Activated T-cell treated with anti-CD3 and anti-CD28 coated beads, Interleukin-2, amount 50 U/mL, for 72 hours (primary cell): ENCODE measurements at places on chromosomes 1 and 21. TPM values are rescaled to one million over a fixed set of nuclear protein-coding genes. Genes with fewer than 3 reads are reported as not detected.

DNA sequence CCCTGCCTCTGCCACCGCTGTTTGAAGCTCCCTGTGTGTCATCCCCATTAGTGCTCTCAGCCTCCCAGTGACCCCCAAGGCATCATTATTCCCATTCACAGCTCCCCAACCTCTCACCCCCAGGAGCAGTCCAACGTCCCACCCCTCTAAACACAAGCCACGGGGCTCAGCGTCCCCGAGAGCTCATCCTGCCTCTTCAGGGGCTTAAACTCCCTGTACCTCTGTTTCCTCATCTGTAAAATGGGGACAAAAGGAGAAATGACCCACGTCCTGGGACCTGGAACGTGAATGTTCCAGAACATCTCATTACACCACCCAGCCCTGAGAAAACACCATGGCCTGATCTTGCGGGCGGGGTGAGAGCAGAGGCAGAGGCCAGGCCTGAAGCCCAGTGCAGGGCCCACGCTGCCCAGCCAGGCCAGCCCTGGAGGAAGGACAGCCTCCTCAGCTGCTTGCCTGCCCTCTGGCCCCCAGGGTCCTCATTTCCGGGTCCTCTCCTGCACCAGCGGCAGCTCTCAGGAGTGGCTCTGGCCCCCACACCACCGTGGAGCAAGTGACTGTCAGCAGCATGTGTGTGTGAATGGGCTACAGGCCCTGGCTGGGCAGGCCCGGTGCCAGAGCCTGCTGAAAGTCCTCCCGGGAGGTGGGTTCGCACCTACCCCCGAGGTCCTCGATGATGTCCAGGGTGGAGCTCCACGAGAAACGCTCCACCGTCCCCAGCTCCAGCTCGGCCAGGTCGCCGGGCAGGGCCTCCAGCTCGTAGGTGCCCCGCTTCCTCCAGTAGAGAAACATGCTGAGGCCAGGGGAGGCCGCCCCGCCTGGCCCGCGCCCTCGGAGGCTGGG lies 14.1 kb upstream of the PLEKHG5 start:
- no peaks in the 10 kb centered on the region for H3K36me3 ChIP-seq
- no peak overlapping the region for H3K4me3 ChIP-seq
- no peak for DNase-seq
- no peaks in the 10 kb centered on the region for H3K4me1 ChIP-seq

DNA sequence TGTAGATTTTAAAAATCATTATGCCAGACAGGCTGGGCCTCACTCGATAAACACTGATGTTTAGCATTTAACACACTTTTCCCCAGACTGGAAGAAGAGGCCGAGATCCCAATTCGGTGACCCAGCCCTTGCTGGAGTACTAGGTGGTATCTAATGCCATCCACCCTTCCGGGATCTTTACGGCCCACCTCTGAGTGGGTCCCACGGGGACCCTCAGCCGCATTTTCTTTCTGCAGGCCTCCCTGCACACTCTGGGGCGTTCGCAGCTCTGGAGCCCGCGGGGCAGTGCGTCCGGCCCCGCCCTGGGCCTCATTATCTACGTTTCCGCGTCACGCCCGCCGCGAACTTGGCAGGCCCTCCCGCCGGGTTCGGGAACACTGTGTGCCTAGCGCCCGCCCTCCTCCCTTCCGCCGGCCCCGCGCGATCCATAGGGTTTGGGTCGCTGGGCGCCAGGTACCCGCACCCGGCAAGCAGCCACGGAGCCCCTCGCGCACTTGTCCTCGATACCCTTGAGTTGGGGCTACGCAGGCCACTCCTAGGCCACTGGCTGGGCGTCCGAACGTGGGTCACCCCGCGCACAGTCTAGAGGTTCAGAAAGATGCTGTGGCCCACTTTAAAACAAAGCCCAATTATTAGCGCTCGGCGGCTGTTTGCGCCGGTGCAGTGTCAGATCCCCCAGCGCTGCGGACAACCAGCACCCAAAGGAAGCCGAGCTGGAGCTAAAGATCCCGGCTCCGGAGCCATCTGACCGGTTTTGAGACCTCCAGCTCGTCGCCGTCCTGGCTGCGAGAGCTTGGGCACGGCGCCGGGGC lies 950 bp upstream of the EVA1C start:
- no peaks in the 10 kb centered on the region for H3K27me3 ChIP-seq
- peaks cover 2% of the 10 kb centered on the region for H3K36me3 ChIP-seq
- H3K4me1 ChIP-seq: peaks cover 42% of the 10 kb centered on the region
- H3K4me3 ChIP-seq: peak overlapping the region; percentile 97
- peak; percentile 68 for DNase-seq
- H3K27ac ChIP-seq: peak overlapping the region; percentile 90

- no peaks in the 10 kb centered on the region for H3K27me3 ChIP-seq
- no peak overlapping the region for H3K27ac ChIP-seq
- DNase-seq: no peak
- no peaks in the 10 kb centered on the region for H3K4me1 ChIP-seq
- no peaks in the 10 kb centered on the region for H3K36me3 ChIP-seq
These were observed 315.3 kb downstream of the OMA1 start for GRCh38 chr1:58231204-58231603.

DNA sequence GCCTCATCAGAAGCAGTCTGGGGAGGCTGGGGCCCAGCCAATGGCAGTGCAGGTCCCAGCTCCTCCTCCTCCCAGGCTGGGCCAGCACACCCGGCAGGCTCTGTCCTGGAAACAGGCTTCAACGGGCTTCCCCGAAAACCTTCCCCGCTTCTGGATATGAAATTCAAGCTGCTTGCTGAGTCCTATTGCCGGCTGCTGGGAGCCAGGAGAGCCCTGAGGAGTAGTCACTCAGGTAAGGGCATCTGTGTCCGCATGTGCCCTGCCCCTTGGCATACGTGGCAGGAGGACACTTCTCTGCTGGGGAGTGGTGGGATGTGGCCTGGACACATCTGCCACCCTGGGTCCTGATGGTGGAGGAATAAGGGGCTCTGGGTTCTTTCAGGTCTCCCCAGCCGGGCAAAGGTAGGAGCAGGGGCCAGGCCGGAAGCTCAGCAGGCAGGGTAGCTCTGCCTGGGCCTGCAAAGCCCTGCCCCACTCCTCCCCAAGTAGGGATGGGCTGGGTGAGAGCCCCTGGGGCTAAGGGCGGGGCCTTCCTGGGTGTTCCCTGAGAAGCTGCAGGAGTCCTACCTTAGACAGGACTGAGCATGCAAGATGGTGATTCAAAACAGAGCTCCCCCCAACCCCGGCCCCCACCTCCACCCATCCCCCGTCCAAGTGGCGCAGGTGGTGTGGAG lies at the start of gene GJB5:
GJB5 (plus strand) TSS at position 84 of the 674 bp plus-strand sequence. CDS start 2,284 bp downstream, outside the sequence.
- no peaks in the 10 kb centered on the region for H3K27me3 ChIP-seq
- H3K4me1 ChIP-seq: no peaks in the 10 kb centered on the region
- no peak within 1 kb of the TSS for H3K27ac ChIP-seq
- DNase-seq: no peak
- no peak within 1 kb of the TSS for H3K4me3 ChIP-seq

GRCh38 chr1:229452956-229453801 lies 19.3 kb upstream of the ACTA1 start:
- no peak overlapping the region for H3K4me3 ChIP-seq
- H3K27me3 ChIP-seq: no peaks in the 10 kb centered on the region
- H3K36me3 ChIP-seq: peaks cover 19% of the 10 kb centered on the region

- H3K4me3 ChIP-seq: no peak overlapping the region
- H3K36me3 ChIP-seq: no peaks in the 10 kb centered on the region
- no peak overlapping the region for H3K27ac ChIP-seq
- no peak for DNase-seq
- H3K27me3 ChIP-seq: peaks cover 14% of the 10 kb centered on the region
- no peaks in the 10 kb centered on the region for H3K4me1 ChIP-seq
These were observed 3.4 kb downstream of the FAM43B start for GRCh38 chr1:20555758-20556120.

- no peak overlapping the region for H3K27ac ChIP-seq
- DNase-seq: no peak
- peaks cover 17% of the 10 kb centered on the region for H3K27me3 ChIP-seq
- H3K36me3 ChIP-seq: no peaks in the 10 kb centered on the region
- no peaks in the 10 kb centered on the region for H3K4me1 ChIP-seq
These were observed 7.3 kb upstream of the DHCR24 start for GRCh38 chr1:54894271-54894670.

DNA sequence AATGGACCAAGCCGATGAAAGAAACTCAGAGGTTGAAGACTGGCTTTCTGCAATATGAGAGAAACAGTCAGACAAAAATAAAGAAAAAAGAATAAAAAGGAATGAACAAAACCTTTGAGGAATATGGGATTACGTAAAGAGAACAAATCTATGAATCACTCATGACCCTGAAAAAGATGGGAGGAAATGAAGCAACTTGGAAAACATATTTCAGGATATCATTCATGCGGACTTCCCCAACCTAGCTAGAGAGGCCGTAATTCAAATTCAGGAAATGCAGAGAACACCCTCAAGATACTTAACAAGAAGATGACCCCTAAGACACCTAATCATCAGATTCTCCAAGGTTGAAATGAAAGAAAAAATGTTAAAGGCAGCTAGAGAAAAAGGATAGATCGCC lies 705.3 kb upstream of the CHRM3 start:
- no peaks in the 10 kb centered on the region for H3K36me3 ChIP-seq
- H3K4me1 ChIP-seq: no peaks in the 10 kb centered on the region
- no peak for DNase-seq
- no peaks in the 10 kb centered on the region for H3K27me3 ChIP-seq
- no peak overlapping the region for H3K27ac ChIP-seq

- peaks cover 11% of the 10 kb centered on the region for H3K4me1 ChIP-seq
- no peak overlapping the region for H3K27ac ChIP-seq
These were observed 2.7 kb downstream of the FAM163A start for GRCh38 chr1:179745743-179746142.

- no peaks in the 10 kb centered on the region for H3K27me3 ChIP-seq
- no peak for DNase-seq
- no peak overlapping the region for H3K27ac ChIP-seq
- no peak overlapping the region for H3K4me3 ChIP-seq
These were observed 46.7 kb downstream of the GALNT2 start for GRCh38 chr1:230113593-230114236.

DNA sequence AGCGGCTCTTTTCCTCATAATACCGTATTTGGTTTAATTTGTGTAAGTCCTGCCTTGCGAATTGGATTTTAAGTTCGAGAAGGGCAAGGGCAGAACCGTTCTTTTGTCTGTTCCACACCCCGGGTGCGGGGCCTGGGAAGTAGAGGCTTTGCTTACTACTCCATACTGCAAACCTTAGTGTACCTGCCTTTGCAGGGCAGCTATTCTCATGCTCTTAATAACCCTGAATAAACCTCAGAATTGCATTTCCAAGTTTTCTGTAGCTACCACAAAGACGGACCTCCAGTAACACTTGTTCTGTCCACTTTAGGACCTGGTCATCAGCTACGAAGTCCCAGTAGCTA lies 657 bp upstream of the HNRNPU start:
- no peaks in the 10 kb centered on the region for H3K27me3 ChIP-seq
- H3K4me3 ChIP-seq: peak overlapping the region; percentile 98
- peaks cover 48% of the 10 kb centered on the region for H3K4me1 ChIP-seq

DNA sequence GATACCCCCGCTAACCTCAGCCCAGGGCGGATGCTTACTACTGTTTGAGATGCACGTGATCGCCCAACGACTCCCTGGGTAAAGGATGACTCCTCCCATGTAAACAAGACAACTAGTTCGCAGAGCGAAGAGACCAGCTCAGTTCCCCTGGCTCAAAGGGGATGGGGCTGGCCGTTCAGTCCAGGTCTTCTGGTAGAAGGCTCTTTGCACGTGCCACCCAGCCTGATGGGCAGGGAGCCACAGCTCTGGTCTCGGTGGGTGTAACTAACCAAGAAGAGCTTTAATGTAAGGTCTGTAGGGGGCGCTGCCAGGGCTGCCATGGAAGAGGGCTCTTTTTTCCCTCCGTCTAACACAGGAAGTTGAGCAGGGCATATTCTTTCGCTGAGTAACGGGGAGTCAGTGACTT lies 49.4 kb upstream of the PARP1 start:
- no peaks in the 10 kb centered on the region for H3K36me3 ChIP-seq
- H3K27ac ChIP-seq: no peak overlapping the region
- H3K27me3 ChIP-seq: no peaks in the 10 kb centered on the region

GRCh38 chr1:110309767-110310166 lies 29.4 kb upstream of the RBM15 start:
- H3K27me3 ChIP-seq: no peaks in the 10 kb centered on the region
- H3K4me3 ChIP-seq: no peak overlapping the region
- H3K27ac ChIP-seq: no peak overlapping the region
- DNase-seq: no peak
- H3K36me3 ChIP-seq: no peaks in the 10 kb centered on the region

DNA sequence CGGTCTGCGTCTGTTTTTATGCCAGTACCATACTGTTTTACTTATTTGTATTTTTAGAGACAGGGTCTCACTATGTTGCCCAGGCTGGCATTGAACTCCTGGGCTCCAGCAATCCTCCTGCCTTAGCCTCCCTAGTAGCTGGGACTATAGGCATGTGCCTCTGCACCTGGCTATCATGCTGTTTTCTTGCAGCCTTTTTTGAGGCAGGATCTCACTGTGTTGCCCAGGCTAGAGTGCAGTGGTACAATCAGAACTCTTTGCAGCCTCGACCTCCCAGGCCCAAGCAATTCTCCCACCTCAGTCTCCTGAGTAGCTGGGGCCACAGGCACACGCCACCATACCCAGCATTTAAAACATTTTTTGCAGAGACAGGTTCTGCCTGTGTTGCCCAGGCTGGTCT lies 5.3 kb upstream of the LRRC39 start:
- peaks cover 7% of the 10 kb centered on the region for H3K4me1 ChIP-seq
- H3K27me3 ChIP-seq: no peaks in the 10 kb centered on the region
- no peak overlapping the region for H3K4me3 ChIP-seq
- H3K27ac ChIP-seq: no peak overlapping the region
- no peak for DNase-seq

- H3K4me1 ChIP-seq: peaks cover 21% of the 10 kb centered on the region
- no peak overlapping the region for H3K4me3 ChIP-seq
- no peak overlapping the region for H3K27ac ChIP-seq
- peak; percentile 50 for DNase-seq
These were observed 240.1 kb downstream of the DISC1 start for GRCh38 chr1:231866392-231867331.

GRCh38 chr1:223508796-223509195 lies 115.6 kb downstream of the CCDC185 start:
- H3K27ac ChIP-seq: no peak overlapping the region
- peaks cover 3% of the 10 kb centered on the region for H3K36me3 ChIP-seq
- no peak for DNase-seq
- H3K27me3 ChIP-seq: no peaks in the 10 kb centered on the region
- H3K4me1 ChIP-seq: peaks cover 11% of the 10 kb centered on the region

- H3K4me1 ChIP-seq: peaks cover 5% of the 10 kb centered on the region
- DNase-seq: no peak
- H3K36me3 ChIP-seq: peaks cover 48% of the 10 kb centered on the region
- peak overlapping the region; percentile 83 for H3K27ac ChIP-seq
- no peak overlapping the region for H3K4me3 ChIP-seq
These were observed 38.3 kb downstream of the SDCCAG8 start for GRCh38 chr1:243293941-243294722.

GRCh38 chr1:52904927-52905698 lies 16.4 kb downstream of the ECHDC2 start:
- H3K4me3 ChIP-seq: no peak overlapping the region
- no peaks in the 10 kb centered on the region for H3K27me3 ChIP-seq
- H3K36me3 ChIP-seq: no peaks in the 10 kb centered on the region
- no peaks in the 10 kb centered on the region for H3K4me1 ChIP-seq
- DNase-seq: peak; percentile 40
- H3K27ac ChIP-seq: no peak overlapping the region

The KDF1 gene
- total RNA-seq: 1.1 TPM

The GPX7 gene
- total RNA-seq: 27.6 TPM

The TAL1 gene
- total RNA-seq: 0.17 TPM

The KCNA2 gene
- total RNA-seq: 0.46 TPM

The KIAA0040 gene
- total RNA-seq: 33.4 TPM

The YBEY gene
- total RNA-seq: 22.3 TPM

The GPR3 gene
- 0.91 TPM for total RNA-seq

The FBXO2 gene
- total RNA-seq: 1.9 TPM

The RYR2 gene
- 0.19 TPM for total RNA-seq
